ENCODE measurements at places on chromosomes 7 and 10.

DNA sequence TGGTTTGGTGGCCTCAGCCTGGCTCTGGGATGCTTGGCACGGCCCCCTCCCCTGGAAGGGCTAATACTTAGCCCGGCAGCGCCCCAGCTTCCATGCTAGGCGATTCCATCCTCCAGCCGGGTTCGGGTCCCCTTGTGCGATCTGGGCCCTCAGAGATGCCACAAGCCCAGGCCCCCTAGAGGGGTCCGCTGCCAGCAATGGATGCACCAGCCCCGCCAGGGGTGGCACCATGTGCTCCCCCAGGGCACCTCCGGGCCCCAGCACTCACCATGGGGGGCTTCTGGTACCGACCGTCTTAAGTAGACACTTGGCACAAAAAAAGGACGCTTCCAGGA, 125.7 kb upstream of the KCTD7 start:
- no peak for DNase-seq

GRCh38 chr7:44341401-44341800, 16.0 kb upstream of the CAMK2B start:
- no peak for DNase-seq

- no peak for DNase-seq
Measured at GRCh38 chr10:80493522-80494051, 39.5 kb downstream of the TSPAN14 start.

GRCh38 chr10:102230861-102231356, 4.8 kb downstream of the ELOVL3 start:
- no peak for DNase-seq

GRCh38 chr7:71871446-71871845, 540.7 kb downstream of the CALN1 start:
- no peak for DNase-seq

- no peak for DNase-seq
Measured at GRCh38 chr10:67978749-67979148, 94.3 kb downstream of the SIRT1 start.

- no peak for DNase-seq
Measured at GRCh38 chr7:25521236-25521635, 292.9 kb upstream of the NPVF start.

DNA sequence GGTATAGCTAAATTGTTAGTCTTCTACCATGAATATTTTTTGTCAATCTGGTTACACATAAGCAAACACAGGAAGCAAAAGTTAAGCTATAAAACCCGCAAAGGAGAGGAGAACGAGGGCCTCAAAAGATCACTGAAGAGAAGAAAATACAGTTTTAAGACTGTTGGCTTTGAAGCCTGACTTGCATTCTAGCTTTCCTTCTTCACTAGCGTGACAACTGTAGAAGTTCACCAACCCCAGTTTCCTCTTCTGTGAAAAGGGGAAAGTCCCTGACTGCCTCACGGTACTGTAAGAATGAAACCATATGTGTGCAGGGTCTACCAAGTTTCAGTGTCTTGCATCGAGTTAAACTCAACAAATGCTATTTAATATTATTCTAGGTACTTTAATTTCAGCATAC, 7.5 kb upstream of the LRRN3 start:
- peak; percentile 64 for DNase-seq

GRCh38 chr7:35694161-35694783, 663 bp downstream of the HERPUD2 start:
- DNase-seq, result no peak

- no peak for DNase-seq
Measured at GRCh38 chr10:17076626-17077345, 52.8 kb downstream of the CUBN start.

DNA sequence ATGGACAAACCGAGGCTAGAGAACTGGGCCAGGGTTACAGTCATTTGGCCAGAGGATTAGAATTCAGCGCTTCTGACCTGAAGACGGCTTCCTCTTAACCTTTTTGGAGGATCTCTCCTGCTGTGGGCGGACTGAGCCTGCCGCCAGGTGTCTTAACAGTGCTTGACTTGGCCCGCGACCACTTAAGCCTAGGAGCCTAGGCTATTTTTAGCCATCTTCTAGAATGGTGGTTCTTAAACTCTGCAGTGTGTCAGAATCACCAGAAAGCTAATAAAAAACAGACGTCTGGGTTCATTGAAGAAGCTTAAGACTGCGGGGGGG, 722 bp downstream of the MDH2 start:
- DNase-seq, result no peak

DNA sequence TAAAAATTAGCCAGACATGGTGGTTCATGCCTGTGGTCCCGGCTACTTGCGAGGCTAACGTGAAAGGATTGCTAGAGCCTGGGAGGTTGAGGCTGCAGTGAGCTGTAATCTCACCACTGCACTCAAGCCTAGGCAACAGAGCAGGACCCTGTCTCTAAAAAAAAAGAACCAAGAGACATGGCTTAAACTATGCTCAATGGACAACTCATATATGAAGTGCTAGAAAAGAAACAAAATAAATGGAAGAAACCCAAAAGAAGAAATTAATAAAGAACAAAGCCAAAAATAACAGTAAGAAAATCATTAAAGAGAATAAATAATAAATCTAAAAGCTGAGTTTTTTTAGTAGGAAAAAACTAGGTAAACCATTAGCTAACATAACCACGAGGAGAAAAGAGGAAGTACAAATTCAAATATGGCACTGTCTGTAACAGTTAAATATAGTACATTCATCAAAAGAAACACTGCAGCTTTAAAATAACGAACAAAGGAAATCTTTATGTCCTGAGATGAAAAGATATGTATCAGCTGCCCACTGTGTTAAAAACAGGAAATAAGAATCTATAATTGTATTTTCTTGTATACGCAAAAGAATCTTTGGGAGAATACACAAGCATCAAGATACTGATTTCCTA, 48.7 kb downstream of the UPF2 start:
- no peak for DNase-seq

DNA sequence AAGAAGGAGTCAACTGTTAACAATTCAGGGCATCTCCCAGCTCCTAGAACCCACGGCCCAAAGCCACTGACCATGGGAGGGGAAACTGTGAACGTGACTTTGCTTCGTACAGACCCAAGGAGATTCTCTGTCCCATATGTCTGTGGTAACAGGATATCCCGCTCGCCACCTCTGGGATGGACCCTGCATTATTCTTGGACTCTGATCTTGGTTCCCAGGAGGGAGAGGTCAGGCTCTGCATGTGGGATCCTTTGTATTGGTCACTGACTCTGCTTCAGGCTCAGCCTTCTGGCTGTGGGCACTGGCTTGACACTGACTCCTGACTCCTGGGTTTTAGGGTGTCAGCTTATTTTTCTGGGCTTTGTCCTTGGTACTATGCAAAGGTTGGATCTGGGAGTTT, 13.5 kb upstream of the MBL2 start:
- no peak for DNase-seq

GRCh38 chr7:119256001-119256400, 1017.0 kb upstream of the KCND2 start:
- DNase-seq, result no peak

DNA sequence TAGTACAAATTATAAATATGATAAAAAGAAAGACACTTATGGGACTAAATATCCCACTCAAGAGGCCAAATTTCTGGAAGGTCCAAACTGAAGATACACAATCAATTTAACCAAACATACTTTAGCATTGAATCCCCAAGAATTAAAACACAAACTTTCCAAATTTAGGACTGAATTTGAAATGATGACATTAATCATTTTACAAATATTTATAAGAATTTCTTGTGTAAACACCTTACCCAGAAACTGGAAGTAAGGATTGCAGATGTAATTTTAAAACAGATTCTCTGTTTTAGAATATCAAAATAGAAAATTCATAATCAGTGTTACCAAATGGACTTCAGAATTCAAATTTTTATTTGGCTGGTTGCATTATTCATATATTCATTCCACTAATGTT, 588.2 kb upstream of the KCND2 start:
- DNase-seq, result no peak

DNA sequence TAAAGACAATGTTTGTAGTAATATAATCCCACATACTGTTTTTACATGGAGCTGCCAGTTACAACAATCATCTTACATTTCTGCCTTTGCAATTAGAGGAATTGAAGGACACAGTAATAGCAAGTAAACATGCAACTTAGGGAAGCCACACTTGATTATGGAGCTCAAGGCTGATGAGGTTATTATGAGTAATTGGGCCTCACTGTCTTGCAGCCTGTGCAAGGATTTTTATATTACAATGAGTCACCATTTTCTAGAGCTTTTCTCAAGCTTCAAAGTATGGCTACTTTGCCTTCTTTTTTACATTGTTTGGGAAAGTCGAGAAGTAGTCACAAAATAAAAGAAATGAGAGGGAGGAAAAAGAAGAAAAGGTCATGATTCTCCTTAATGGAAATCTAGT, 226.4 kb downstream of the KIAA1217 start:
- DNase-seq, result peak; percentile 71

DNA sequence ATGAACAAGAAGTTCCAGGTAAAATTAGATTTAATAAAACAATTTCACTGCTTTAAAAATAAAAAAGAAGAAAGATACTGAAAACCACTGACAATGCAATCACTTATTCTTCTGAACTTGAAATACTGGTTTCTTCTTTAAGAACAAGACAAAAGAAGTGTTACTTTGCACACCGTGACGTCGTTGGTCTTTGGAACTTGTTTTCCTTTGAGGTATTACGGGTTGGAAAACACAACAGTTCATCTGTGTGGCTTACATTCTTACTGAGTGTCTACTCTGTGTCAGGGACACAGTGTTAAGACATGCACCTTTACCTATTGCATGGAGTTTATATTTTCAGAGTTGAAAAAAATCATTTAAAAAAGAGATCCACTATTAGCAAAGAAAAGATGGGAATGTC, 41.3 kb upstream of the UCN3 start:
- DNase-seq, result no peak

DNA sequence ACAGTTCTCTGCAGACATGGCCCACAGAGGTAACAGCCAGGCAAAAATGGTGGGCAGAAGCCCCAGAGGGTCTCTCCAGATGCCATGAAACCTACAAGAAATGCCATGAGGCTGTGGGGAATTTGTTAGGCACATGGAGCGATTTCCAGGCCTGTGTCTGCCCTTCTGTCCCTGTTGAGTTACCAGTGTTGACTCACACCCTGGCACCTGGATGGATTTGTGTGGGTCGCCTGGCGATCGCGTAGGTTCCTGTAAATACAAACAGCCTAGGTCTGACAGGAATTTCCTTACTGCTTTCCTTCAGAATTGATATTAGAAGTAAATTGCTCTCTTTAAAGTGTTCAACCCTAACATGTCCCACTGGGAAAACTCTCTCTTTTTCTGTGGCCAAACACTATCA, 164.9 kb upstream of the EEPD1 start:
- no peak for DNase-seq

DNA sequence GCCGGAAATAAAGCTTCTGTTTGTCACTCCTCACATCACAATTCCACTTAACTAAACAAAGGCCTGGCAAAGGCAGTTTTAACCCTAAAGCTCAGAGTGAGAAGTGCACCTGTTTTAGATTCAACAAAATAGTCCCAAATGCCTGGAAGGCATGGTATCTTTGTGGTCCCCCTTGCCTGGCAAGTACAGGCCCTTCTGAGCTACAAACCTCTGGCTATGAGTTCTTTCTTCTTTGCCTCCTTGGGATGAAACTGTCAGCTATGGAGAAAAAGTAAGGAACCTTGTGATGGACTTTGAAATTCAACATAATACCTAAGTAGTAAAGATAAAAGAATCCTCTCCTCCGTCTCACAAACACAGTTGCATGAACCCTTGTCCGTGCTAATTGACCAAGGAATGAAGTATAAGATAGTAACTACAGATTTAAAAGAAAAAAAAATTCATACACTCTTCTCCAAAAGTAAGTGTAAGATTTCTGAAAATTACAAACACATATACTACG, 244.5 kb upstream of the ETV1 start:
- DNase-seq, result no peak

DNA sequence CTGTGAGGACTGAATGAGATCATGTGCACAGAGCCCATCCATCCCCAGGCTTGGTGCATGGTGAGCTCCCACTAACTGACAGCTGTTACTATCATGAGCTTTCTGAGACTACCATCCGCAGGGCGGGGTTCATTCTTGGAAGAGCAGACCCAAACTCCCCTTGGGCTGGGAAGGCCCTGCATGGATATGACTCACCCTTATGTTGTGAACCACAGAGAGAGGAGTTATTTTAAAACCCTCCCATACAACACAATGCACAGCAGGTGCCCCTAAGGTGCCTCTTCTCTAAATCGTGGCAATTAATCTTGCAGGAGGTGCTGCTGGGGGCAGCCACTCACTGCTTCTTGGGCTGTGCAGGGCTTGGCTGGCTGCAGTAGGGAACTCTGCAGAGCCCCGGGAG, 219.1 kb downstream of the GFRA1 start:
- no peak for DNase-seq

DNA sequence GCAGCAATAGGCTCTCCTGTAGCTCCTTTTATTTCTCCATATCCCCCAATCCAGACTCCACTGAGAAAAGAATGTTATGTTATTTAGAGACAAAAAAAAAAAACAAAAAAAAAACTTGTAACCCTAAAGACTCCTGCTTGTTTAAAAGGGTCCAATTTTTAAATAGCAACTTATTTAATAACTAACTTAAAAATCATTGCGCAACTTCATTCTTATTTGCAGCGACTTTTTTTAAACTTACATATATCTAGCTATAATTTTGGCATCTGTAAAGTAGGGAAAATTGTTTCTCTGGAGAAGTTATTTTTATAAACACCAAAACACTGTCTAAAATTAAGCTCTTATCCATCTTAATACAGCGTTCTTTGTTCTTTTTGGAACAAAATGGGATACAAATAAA, 59.0 kb upstream of the ZC3HAV1 start:
- no peak for DNase-seq

DNA sequence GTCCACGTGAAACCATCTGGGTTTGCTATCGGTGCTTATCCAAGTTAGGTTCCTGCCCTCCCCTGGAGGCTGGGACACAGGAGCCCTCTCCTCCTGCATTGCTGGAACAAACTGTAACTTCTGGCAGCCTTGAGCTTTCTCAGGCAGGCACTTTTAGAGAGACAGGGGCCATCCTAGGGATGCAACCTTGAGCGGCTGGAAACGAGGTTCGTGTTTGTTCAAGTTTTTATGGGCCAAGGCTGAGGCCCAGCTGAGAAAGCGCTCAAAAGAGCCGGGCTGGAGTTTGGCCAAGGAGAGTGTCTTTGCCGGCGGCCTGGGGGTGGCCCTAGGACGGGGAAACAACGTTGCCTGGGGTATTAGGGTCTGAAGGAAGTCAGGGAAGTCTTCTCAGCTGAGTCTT, 5.5 kb upstream of the MMD2 start:
- no peak for DNase-seq

- no peak for DNase-seq
Measured at GRCh38 chr10:21039721-21040120, 142.6 kb upstream of the NEBL start.

- no peak for DNase-seq
Measured at GRCh38 chr7:106417273-106417902, 132.6 kb upstream of the NAMPT start.
